ENCODE measurements at places on chromosomes 12 and 14. TPM values are rescaled to one million over a fixed set of nuclear protein-coding genes. Genes with fewer than 3 reads are reported as not detected.

DNA sequence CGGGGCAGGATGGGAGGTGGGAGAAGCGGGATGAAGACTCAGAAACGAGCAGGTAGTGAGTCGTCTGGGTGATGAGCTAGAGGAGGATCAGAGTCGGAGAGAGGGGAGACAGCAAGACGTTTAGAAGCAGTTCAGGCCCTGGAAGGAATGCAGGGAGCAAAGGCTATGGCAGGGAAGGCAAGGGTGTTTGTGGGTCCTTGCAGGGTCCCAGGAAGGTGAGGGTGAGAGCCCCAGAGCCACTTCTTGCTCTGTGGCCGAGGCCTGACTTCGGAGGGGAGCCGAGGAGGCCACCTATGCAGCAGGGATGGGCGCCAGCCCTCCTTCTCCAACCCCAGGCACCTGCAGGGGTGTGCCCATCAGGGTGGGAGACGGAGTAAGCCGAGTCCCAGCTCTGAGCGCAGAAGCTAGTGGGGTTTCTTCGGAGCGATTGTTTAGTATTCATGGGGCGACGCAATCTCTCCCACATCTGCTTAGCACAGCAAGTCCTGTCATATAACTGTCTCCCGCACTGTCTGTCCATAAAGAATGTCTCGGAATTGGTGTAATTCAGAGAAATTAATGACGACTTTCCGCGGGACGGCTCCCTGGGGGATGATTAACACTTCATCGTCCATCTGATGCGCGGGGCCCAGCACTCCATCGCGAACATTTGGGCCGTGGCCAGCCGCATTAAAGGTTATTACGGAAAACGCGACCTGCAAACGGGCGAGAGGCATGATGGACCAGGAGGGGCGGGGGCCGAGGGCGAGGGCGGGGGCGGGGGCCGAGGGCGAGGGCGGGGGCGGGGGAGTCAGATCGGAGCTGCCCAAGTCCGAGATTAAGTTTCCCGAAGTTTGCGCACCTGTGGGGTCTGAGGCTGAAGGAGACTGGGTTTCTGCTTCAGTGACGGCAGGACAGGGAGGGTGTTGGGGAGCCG is 12.2 kb upstream of the CALCOCO1 start:
- DNase-seq, result no peak

DNA sequence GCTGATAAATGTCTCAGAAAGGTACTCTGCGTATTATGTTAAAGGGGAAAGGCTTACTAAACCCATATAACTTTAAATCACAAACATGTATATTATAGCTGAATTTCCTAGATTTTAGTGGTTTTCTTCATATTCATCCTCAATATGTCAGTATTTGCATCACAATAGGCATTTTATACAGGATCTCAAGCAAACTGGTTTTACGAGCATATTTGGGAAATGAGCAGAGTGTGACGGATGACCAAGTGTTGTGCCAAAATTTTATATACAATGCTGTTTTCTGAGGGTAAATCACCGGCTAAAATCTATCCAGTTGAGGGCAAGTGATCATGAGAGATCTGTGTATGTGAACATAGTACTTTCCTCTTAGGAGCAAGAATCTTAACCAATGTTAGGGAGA is 8.4 kb downstream of the CPM start:
- no peak for DNase-seq

- no peak for DNase-seq
Observed at GRCh38 chr12:53179687-53180219, 769 bp upstream of the ZNF740 start.

DNA sequence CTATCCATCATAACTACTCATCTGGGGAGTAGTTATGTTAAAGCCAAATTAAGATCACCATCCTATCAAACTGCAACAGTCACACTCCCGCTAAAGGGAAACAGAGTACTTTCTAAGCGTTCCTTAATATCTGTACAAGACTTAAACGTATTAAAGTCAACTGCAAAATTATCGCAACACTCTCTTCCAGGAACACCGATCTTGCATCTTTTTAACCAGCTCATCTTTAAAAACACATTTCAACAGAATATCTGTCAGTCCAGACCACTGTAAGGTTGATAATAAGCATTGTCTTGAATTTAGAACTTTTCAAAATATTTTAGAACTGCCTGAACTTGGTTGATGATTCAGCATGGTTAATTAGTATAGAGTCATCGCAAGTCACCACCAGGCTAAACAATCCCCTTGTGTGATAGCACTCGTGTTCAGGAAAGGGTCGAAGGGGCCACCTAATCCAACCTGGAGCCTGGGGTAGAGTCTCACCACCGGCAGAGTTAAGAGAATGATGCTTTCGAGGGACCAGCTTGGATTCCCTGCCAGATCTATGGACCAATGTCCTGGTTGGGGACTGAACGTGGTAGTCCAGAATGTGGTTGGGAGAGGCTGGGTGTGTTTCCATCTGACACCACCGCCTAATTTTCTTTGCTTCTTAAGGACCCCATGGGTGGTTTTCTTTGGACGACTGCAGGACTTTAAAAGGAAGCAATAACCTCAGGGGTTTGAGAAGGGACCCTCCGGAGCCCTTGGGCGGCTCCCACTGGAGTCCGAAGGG is 890 bp downstream of the SPTLC2 start:
- DNase-seq, result no peak

- DNase-seq, result no peak
Observed at GRCh38 chr12:89742337-89743022, 33.8 kb upstream of the ATP2B1 start.

- DNase-seq, result no peak
Observed at GRCh38 chr14:96629558-96630222, 127.5 kb downstream of the PAPOLA start.

DNA sequence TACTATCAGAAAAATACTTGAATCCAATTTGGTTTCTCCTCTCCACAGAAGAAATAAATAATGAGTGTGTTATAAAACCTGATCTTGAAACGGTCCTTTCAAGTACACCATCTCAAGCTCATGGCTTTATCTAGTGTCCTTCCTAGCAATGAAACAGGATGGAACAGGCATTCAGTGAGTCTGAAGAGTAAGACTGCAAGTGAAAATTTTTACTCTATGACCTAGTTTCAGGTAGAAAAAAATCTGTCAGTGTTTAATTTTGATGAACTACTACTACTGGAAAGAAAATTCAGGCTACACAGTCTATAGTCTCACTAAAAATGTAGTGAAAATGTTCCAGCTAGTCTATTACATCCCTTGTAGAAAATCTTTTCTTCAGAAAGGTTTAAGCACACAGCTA is 7.7 kb downstream of the CBX5 start:
- DNase-seq, result no peak

GRCh38 chr12:128644664-128645296 is 179.0 kb downstream of the SLC15A4 start:
- DNase-seq, result no peak

DNA sequence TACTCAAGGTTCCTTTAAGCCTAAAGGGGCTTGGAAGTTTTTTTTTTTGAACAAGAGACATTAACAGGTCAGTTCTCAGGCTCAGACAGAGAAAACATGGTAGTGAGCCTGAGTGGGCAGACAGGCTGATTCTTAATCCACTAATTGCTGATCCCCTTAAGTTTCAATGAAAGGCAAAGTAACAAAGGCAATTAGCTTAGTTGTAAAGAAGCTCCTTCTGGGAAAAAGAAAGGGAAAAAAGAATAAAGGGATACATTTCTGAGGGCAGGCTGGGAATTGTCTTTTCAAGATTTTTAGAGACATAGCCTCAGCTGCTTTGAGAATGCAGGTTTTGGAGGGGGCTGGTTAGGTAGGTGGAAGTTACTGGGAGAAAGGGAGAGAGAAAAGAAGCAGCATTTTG is 133.8 kb downstream of the CFAP54 start:
- DNase-seq, result no peak

- DNase-seq, result no peak
Observed at GRCh38 chr12:15603474-15604085, 185.6 kb downstream of the EPS8 start.

Gene OTX2
- not detected for total RNA-seq

DNA sequence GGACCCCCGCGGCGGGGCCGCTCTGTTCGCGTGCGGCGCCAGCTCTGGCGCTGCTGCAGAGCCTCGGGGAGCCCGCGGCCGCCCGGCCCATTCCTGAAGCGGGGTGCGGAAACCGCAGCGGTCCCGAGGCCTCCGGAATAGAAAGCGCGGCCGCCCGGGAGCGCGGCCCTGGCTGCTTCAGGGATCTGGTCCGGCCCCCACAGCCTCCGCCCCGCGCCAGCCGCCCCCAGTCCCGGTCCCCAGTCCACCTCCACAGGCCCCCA is 204 bp downstream of the HSP90AA1 start:
- DNase-seq, result no peak

Gene A2M
- total RNA-seq, result not detected

DNA sequence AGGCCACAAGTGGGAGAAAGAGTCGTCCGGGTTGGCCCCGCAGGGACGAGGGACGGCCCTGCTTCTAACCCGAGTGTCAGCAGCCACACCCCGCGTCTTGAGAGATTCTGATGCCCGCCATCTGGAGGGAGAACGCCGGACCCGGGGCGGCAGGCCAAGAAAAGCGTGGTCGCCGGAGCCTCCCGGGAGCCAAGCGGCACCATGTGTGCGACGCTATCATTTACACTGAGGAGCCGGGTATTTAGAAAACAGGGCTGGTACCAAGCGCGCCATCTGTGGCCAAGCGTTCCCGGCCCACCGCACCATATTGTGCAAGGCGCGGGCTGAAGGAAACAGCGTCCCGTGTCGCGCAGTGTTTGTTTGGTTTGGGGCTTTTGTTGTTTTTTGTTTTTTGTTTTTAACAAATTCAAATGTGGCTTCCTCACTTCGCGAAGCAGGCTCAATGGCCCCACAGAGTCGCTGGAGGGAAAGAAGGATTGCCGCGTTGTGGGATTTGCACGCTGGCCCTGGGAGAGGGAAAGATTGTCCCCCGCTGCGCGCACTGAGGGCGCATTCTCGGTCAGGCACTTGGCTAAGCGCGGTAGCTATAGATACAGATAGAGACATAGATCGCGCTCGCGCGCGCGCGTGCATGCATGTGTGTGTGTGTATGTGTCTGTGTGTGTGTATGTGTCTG is 153.8 kb downstream of the BCL11B start:
- no peak for DNase-seq

DNA sequence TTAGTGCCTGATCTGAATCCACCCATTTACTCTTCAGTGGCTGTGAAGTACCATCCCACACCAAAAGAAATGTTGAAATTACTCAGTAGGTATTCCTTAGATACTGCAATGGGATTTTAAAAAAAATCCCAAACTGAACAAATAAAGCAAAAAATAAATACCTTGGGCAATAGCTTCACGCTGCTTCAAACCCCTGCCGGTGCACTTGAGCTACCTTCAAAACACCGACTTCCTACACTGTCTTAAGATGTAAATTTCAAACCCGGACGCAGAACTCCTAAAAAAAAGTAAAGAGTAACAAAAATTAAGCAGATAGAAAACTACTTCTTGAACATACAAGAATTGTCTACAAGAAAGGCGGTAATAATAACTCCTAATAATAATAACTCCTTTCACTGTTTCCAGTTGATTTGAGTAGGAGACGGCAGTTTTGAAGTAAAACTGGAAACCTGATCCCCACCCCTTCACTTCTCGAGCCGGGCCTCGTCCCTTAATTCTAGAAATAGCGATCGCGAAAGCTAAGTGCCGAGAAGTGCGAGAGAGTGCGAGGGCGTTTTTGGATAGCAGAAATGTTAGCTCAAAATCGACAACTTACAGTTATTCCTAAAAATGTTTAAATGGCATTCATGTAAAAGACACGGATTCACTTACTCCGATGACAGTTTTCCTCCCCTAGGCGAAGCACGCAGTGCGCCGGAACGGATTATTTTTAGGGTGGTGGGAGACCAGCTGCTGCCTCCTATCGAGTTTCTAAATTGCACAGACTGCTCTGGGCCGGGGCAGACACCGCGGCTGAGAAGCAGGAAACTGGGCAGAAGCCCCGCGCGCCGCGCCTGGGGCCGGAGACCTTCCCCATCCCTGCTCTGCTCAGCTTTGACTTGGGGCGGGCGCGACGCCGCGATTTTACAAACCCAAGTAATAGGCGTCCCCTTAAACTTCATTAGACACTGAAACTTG is at the start of gene ABCC9:
ABCC9 (minus strand) TSS at position 878 of the 957 bp plus-strand sequence. CDS start 4,752 bp downstream, outside the sequence.
- DNase-seq, result peak; percentile 30

All from NCI-H460 (cell line).